ENCODE measurements at places on chromosomes 5 and 9. TPM values are rescaled to one million over a fixed set of nuclear protein-coding genes. Genes with fewer than 3 reads are reported as not detected.

Gene IL9
- not detected for total RNA-seq

Gene PCDHA13
- not detected for total RNA-seq

Gene PCDHA4
- not detected for total RNA-seq

DNA sequence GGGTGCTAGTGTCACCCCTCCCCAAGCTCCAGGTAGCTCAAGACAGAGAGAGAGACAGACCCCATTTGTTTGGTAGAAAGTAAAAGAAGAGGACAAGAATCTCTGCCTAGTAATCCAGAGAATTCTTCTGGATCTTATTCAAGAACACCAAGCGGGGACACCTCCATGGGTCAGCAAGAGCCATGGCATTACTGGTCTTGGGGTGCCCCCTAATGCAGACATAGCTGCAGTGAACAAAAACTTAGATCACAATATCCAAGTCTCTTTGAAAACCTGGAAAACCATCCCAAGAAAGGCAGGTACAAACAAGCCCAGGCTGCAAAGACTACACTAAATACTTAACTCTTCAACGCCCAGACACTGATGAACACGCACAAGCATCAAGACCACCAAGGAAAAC, 29.9 kb upstream of the PDE4D start:
- H3K4me3 ChIP-seq = no peak overlapping the region
- DNase-seq = no peak
- H3K4me1 ChIP-seq = no peaks in the 10 kb centered on the region
- H3K27ac ChIP-seq = no peak overlapping the region

DNA sequence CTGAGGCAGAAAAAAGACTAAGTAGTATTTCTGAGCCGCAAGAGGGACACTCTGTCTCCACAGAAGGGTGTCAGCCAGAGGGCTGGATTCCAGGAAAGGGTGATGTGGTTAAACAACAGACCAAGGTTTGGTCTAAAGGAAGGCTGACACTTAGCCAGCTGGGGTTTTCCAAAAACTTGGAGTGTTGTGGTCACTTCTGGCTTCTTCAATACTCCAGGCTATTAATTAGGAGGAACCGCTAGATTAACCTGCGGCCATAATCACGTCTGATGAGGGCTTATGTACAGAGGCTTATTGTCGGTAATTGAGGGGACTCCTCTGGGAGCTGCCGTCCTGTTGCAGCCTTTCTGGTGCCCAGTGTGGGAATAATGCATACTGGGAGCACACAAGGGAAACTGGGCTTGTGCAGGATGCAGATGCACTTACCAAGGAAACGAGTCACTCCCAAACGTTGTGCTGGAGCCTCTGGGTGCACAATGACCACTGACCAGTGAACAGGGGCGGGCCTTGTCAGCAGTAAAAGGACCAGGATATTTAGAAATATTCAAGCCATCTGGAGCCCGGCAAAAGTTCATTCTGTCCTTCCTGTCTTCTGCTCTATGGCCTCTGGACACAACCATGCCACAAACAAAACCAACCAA, 70.2 kb upstream of the TUT7 start:
- DNase-seq = no peak
- H3K27me3 ChIP-seq = peaks cover 2% of the 10 kb centered on the region
- H3K36me3 ChIP-seq = no peaks in the 10 kb centered on the region
- H3K4me3 ChIP-seq = no peak overlapping the region

- H3K4me3 ChIP-seq = no peak overlapping the region
- H3K27ac ChIP-seq = peak overlapping the region; percentile 22
- H3K27me3 ChIP-seq = no peaks in the 10 kb centered on the region
- no peak for DNase-seq
- peaks cover 94% of the 10 kb centered on the region for H3K4me1 ChIP-seq
- H3K36me3 ChIP-seq = peaks cover 9% of the 10 kb centered on the region
Measured at GRCh38 chr9:89529243-89530035, 31.5 kb upstream of the SEMA4D start.

Gene GFRA3
- not detected for total RNA-seq

DNA sequence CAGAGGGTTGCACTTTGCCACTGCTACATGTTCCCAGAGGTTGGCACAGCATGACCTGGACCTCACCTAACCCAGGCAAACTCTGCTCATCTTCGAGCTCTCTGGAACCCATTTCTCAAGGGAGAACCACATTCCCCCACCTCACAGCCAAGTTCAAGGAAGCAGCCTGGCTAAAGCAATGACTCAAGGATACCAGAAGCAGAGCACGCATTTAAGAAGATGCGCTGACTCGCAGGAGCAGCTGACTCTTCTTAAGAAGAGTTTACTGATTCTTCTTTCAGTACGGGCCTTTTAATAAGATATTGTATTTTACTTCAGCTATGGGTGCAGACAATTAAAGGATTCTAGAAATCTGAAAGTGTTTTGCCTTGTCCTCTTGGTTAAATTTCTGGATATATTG, 4.1 kb upstream of the SEMA5A start:
- H3K27ac ChIP-seq = no peak overlapping the region
- no peaks in the 10 kb centered on the region for H3K36me3 ChIP-seq
- no peak for DNase-seq
- no peaks in the 10 kb centered on the region for H3K4me1 ChIP-seq
- H3K27me3 ChIP-seq = peaks cover 7% of the 10 kb centered on the region

Data from activated CD4-positive, alpha-beta memory T cell treated with anti-CD3 and anti-CD28 coated beads, Interleukin-2, amount 10 ng/mL, durations not matched to agents 7 days and 5 days (primary cell).